Bronchus fibroblast of lung (primary cell): ENCODE measurements at places on chromosomes 6 and 20. TPM values are rescaled to one million over a fixed set of nuclear protein-coding genes. Genes with fewer than 3 reads are reported as not detected.

PNLDC1 gene
- not detected in 2 replicates for total RNA-seq

TINAG gene
- not detected in 2 replicates for total RNA-seq

BPI gene
- total RNA-seq: not detected in 2 replicates

CCN6 gene
- total RNA-seq: under 0.01 TPM in 1 of 2 replicates, not detected in the other

HSPA12B gene
- total RNA-seq: 0.45 and 0.50 TPM in 2 replicates

TRIM31 gene
- total RNA-seq: not detected in 2 replicates

PACRG gene
- total RNA-seq: not detected in 2 replicates

SLC22A1 gene
- total RNA-seq: under 0.01 TPM in 1 of 2 replicates, not detected in the other

PLN gene
- not detected in 2 replicates for total RNA-seq

FBXO5 gene
- total RNA-seq: 27.1 and 28.4 TPM in 2 replicates

TOMM34 gene
- total RNA-seq: 73.4 and 75.0 TPM in 2 replicates

TFAP2C gene
- total RNA-seq: not detected in 2 replicates

KCNK17 gene
- not detected in 2 replicates for total RNA-seq

EDN3 gene
- not detected in 2 replicates for total RNA-seq

DDO gene
- total RNA-seq: 0.17 and 0.74 TPM in 2 replicates

GSTA3 gene
- not detected in 2 replicates for total RNA-seq

SAPCD1 gene
- total RNA-seq: 3.2 and 5.8 TPM in 2 replicates

KIAA1586 gene
- 4.2 and 6.9 TPM in 2 replicates for total RNA-seq

CDH4 gene
- 10.8 and 11.6 TPM in 2 replicates for total RNA-seq

BMP5 gene
- 1.9 and 2.0 TPM in 2 replicates for total RNA-seq

SPEF1 gene
- total RNA-seq: 0.15 and 0.17 TPM in 2 replicates

AGPAT4 gene
- total RNA-seq: 5.5 and 6.2 TPM in 2 replicates

SEMG2 gene
- not detected in 2 replicates for total RNA-seq

DDRGK1 gene
- total RNA-seq: 39.4 and 41.2 TPM in 2 replicates

SYNDIG1 gene
- total RNA-seq: not detected in 2 replicates

OR2H2 gene
- not detected in 2 replicates for total RNA-seq

NRN1 gene
- total RNA-seq: not detected in 2 replicates

SNAI1 gene
- total RNA-seq: 1.6 and 2.5 TPM in 2 replicates

CLPSL1 gene
- total RNA-seq: not detected in 2 replicates
